ENCODE measurements at places on chromosomes 11 and 22.

- no peak for DNase-seq
Observed at GRCh38 chr11:111560800-111561199, 20.3 kb downstream of the LAYN start.

DNA sequence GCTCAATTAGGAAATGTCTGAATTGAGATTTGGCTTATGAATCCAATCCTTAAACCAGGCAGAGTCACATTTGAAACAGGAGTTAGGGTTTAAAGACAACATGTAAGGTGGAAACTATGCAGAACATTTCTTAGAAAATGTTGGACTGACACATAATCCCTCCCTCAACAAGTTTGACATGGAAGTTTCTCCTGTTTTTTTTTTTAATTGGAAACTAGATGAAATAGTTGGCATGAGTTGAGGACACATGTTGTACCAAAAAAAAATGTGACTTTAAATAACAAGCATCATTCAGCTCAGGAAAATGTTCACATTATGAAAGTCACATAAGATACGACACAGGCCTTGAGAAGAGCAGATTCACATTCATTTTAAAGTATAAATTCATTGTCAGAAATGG, 154.9 kb upstream of the DDI1 start:
- DNase-seq: no peak

GRCh38 chr11:6900327-6900999, 8.2 kb upstream of the OR2D2 start:
- no peak for DNase-seq

DNA sequence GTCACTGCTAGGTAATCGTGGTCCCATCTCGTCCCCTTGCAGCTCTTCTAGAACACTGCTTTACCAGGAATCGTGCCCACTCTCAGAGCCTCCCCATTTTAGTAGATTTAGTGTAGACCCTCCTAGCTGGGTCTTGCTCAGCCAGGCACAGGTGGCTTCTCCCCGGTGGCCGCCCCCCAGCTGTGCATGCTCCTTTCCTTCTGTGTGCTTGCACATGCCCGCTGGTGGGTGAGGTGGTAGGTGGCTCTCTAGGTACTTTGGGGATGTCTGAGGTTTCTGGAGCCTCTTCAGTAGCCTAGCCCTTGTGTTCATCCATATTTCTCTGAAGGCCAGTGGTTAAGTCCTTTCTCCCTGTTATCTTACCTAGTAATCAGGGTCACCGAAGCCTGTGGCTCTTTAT, 5.6 kb downstream of the TUB start:
- DNase-seq: no peak

GRCh38 chr11:41051919-41052635, 407.4 kb downstream of the LRRC4C start:
- DNase-seq: no peak

DNA sequence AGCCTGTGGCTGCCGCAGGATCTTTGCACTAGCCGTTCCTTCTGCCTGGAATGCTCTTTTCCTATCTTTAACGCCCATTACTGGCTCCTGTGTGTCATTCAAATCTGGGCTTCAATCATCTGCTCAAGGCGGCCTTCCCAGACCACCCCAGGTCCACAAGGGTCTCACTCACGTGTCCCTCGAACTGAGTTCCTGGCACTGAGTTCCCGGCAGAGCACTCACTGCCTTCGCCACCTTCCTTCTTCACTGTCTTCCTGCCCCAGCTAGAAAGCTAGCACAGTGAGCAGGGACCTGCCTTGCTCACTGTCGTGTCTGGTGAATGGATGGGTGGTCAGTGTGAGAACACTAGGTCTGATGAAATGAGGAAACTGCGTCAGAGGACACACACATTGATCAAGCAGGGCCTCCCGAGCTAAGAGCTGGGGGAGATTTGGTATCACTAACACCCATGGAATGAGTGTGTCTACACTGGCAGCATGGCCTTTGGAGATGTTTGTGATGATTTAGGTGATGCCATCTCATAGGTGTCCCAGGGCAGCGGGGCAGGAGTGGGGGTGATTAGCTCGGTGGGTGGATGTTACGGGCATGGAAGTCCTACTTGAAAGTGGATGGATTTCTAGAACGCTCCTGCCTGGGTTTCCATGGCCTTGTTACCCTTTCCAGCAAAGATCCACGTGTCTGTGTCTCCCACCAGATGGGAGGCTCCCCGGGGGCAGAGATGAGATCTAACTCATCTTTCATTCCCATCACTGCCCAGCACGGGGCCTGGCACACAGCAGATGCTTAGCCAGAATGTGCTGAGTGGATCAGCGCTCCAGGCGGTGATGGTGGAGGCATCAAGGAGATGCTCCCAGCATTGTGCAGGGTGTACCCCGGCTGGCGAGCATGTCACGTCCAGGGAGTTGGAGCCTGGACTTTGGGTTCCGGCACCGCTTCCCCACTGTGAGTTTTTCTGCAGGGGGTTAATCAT, 64.5 kb downstream of the SHISAL1 start:
- DNase-seq: no peak

GRCh38 chr11:83092488-83093384, 21.0 kb upstream of the RAB30 start:
- DNase-seq: no peak

DNA sequence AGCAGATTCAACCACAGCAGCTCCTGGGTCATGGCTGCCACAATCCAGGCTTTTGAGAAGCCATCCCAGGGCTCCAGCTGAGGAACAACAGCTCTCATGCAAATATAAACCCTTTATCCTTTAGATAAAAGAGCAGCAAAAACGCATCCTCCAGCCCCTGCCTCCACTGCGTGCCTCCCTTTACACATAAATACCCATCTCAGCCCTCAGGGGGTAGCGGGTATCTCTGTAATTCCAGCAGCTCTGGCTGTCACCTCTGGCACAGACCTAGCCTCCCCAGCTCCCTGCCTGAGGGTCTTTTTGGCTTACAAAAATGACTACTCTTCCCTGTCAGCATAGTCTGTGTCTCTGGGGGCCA, 21.6 kb downstream of the LMO1 start:
- DNase-seq: no peak

DNA sequence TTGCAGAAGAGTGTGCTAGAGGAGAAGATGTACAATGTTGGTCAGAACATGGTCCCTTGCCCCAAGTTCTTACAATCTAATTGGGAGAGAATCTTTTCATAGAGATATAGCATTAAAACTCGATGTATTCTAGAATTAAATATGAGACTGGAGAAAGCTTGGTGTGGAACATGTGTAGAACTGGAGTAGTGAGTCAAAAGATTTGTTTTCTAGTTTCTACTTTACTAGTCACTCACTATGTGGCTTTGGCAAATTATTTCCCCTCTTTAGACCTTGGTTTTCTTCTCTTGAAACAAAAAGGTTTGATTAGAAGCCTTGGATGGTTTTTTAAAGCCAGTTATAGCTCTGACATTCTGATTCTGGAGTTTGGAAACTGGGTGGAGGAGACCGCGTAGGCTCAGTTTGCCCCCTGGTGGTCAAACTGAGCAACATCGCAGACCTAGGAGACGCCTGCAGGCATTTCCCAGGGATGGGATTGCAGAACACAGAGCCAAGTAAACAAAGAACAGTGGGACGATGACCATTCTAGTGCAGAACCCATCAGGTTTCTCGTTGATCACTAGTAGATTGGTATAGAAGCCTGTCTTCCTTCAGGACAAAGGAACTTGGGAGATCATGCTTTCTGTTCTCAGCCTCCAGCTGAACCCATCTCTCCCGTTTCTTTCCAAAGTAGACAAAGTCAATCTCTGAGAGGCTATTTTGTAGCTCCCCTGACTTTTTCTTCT, 8.5 kb upstream of the CHRDL2 start:
- DNase-seq: peak; percentile 19

DNA sequence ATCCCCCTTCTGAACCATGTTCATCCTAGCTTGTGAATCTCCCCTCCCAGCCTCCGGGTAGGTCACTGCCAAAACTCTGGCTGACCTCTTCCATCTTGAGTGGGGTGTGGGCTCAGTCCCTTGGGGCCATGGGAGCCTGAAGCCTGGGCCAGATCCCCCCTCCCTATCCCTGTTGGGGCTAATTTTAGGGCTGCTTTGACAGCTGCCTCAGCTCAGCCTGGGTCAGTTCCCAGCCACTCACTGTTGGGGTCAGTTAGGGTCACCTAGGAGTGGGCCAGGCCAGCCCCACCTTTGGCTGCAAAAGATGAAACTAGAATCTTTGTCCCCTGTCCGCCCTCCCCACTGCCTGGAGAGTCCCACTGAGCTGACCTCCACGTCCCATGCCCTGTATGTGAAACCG, 29.8 kb upstream of the P2RY2 start:
- DNase-seq: no peak

DNA sequence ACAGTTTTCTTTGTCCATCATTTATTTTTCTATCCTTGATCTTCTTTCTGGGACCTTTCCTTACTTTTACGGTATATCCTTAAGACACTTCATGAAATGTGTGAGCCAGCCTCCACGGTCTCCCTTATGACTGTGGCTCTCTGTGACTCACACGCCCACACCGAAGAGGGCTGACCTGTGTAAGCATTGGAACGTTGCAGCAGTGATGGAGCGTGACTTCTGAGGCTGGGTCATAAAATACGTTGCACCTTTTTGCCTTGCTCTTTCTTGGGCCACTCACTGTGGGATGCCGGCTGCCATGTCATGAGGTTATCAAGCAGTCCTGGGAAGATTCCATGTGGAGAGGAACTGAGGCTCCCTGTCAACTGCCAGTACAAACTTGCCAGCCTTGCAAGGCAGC, 96.3 kb upstream of the RAB1B start:
- no peak for DNase-seq

GRCh38 chr11:82898241-82898640, 2.0 kb downstream of the PRCP start:
- DNase-seq: no peak

DNA sequence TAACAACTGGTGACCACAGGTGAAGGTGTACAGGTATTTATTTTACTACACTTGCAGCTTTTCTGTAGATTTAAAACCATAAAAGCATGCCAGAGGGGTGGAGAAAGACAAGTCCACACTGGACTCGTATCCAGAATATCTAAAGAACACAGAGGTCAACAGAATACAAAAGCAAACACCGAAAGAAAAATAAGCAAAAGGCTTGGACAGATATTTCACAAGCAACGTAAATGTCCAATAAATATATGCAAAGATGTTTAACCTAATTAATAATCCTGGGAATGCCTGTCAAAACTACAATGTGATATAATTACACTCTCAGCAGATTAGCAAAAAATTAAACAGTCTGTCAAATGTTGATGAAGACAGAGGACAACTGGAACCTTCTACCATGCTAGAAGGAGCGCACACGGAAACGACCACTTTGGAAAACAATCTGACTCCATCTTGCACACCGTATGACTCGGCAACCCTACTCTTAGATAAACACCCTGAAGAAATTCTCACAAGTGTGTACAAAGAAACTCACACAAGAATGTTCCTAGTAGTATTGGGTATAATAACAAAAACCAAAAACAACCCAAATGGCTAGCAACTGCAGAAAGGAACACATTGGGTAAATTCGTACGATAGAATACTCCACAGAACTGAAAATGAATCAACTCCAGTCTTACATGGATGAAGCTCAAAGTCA, 27.2 kb downstream of the GNB1L start:
- DNase-seq: no peak

DNA sequence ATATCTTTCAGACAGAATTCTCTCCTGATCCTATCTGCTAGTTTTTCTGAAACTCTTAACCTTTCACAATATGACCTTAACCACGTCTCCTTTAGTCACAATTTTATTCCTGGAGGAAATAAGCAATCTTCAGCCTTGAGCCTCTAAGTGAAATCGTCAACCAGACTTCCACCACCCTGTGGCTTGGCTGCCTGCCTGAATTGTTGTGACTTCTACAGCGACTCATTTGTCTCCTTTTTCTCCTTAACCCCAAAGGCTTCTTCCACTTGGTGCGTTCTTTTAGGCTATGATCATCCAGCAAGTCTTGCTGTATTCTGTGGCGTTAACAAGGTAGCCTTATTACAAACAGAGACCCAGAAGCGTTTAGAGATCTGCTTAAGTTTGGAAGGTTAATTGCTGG, 535.1 kb upstream of the ARHGAP42 start:
- no peak for DNase-seq

- DNase-seq: no peak
Observed at GRCh38 chr22:47967831-47968230, 1205.4 kb downstream of the TBC1D22A start.

- DNase-seq: no peak
Observed at GRCh38 chr11:86849679-86850078, 49.3 kb downstream of the PRSS23 start.

DNA sequence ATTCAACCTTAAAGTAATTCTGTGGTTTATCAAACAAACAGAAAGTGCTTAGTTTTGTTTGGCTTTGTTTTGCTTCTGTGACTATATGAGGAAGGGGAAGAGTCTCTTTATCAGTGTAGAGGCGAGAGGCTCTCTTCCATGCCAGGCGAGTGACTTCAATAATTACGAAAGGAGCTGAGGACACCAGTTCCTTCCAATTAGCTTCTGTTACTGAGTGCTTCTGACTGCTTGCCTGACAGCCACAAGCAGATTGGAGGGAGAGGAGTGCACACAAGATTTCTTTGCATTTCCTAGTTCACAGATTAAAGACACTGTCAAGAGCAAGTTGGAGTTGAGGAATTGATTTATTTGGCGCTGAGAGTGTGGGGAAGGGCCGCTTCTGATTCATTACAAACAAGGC, 1484.5 kb upstream of the TENM4 start:
- no peak for DNase-seq

- no peak for DNase-seq
Observed at GRCh38 chr11:66072081-66072480, 2.0 kb downstream of the PACS1 start.

DNA sequence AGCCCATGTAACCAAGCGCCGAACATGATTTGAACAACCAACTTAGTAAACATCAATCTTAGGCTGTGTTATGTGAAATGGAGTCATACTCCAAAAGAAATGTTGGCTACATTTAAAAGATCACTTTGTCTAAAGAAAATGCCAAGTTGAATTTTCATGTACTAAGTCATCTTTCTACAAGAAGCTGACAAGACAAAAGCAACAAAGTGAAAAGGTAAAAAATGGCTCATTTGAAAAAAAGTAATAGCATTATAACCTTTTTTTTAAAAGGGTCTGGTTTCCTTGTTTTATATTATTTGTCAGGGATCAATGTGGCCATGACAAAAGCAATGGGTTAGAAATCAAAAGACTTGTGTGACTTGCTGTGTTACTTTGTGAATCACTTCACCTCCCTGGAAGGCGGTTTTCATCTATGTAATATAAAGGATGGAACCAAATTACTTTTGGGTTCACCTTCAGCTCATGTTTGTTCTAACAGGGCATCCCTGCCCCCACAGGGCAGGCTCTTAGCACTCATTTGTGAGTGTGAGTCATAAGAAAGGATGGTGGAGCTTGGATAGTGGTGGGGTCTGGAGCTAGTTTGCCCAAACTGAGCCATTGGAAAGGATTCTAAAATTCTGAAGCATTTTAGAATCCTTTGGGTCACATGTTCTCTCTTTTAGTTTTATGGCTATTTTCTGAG, 131.9 kb upstream of the MTMR2 start:
- no peak for DNase-seq

Data from activated CD8-positive, alpha-beta memory T cell treated with anti-CD3 and anti-CD28 coated beads for 1 hour (primary cell).